ENCODE measurements at places on chromosomes 5 and 9.

- no peak for DNase-seq
These were observed 59.7 kb downstream of the RCL1 start for GRCh38 chr9:4852419-4852818.

DNA sequence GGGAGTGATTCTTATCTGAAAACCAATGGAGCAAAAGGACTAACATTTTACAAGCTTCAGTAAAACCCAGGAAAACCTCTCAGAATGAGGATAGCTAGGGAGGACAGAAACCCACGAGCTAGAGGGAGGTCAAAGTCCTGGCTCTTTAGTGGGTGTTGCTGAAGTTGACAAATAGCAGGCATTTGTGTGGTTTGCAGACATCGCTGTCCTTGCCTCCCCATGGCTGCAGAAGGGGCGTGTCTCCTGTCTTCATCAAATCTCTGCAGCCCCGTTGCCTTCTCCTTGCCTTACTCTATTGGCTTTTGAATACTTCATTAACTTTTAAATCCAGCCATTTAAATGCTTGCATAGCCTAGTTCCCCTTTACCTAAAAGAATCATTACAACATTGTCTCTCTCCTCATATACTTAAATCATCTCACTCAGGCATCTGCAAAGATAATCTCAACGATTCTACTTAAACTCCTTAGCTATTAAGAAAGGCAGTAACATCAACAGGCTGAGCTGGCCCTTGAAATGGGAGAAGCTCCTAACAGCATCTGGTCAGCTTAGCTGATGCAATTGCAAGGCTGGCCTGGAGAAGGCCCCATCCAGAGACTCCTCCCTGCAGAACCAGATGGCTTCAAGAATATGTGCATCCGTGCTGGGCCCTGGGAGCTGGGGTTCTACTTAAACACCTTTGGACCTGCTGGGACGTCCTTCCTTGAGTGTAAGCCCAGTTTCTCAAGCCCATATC is 152.8 kb upstream of the TAS2R1 start:
- peak; percentile 45 for DNase-seq

- peak; percentile 81 for DNase-seq
These were observed 653 bp upstream of the HNRNPH1 start for GRCh38 chr5:179623906-179624741.

- DNase-seq, result no peak
These were observed 791.2 kb downstream of the MAT2B start for GRCh38 chr5:164296603-164297080.

- DNase-seq, result no peak
These were observed 526.4 kb downstream of the NR2F1-AS1 start for GRCh38 chr5:93054424-93055163.

- DNase-seq, result no peak
These were observed 588.3 kb downstream of the RAB3C start for GRCh38 chr5:59171131-59171530.

GRCh38 chr5:125480911-125481310 is 734.5 kb upstream of the ZNF608 start:
- no peak for DNase-seq

DNA sequence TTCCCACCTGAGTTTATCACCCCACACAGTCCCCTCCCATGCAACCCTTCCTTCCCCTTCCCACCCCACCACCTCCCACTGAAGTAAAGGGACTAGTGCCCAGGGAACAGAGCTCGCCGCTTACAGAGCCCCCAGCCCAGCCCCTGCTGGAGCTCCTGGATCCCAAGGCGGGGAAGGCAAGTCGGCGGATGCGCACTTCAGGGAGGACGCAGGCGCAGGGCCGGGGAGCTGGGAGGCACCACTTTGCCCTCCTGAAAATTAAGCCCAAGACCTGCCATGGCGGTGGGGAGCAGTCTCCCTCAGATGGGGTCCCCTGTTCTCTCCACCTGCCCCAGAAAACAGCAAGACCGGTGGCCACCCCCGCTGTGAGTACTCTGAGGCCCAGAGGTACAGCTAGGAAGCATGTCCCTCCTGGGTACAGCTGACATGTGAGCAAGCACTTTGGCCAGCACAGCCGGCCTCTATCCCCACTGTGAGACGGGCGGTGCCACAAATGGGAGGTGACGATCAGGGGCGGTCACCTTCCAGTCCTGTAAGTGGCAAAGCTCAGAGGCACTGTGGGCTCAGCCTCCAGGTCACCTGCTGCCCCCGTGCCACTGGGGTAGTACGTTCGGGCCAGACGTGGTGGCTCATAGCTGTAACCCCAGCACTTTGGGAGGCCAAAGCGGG is 45.9 kb downstream of the COL23A1 start:
- DNase-seq, result no peak

DNA sequence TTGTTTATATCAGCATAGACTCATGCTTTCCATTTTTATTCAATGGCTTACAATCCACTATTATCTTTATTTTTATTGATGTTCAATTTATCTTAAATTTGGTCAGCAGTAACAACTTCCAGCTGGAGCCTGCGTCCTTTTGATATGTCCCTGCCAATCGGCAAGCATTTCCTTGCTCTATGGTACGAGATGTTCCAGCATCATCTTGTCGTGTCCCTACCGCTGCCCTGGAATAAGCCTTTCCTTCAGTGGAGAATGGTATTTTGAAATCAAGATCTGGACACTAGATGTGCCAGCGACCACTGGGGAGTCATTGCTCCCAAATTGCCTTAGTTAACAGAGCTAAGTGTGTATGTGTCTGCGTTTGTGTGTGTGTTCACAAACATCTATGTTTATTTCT is 151.6 kb upstream of the RGMB start:
- no peak for DNase-seq
